CD4-positive, alpha-beta T cell treated with Interleukin-10 for 1 hour (primary cell): ENCODE measurements at places on chromosomes 3 and 15.
A peak's percentile ranks its signal among the peaks of the same experiment; 100 is the strongest.

DNA sequence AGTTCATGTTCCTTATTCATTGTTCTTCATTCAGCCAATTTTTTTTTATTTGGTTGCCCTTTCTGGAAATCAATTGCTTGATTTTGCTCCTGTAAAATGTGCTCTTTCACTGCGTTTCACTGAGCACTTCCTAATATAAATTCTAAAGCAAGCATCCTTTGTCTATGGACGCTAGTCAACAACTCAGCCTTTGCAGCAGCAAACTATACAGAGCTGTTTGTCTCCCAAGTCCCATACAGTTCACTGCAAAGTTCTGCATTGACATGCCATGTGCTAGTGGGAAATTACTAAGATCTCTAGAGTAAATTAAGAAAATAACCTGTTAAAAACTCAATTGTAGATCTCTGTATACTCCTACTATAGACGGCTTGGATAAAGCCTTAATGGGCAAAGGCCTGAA lies 130.1 kb upstream of the BHLHE40 start:
- no peak for DNase-seq

DNA sequence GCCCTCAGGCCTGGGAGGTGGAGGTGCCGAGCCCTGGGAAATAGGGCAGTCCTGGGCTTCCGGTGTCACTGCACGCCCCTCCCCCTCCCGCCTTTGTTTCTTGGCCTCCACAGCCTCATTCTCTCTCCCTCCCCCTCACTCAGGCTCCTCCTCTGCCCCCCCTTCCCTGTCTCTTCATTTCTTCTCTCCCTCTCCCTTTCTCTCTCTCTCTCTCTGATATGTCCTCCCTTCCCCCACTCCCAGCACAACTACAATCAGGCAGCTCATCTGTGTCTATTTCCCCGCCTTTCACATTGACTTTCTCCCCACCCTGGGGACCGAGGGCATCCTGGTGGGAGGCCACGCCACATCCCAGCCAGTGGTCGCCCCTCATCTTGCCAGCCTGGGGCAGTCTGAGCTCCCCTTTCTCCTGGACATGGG lies 40.2 kb downstream of the IDH2 start:
- DNase-seq: peak; percentile 53

DNA sequence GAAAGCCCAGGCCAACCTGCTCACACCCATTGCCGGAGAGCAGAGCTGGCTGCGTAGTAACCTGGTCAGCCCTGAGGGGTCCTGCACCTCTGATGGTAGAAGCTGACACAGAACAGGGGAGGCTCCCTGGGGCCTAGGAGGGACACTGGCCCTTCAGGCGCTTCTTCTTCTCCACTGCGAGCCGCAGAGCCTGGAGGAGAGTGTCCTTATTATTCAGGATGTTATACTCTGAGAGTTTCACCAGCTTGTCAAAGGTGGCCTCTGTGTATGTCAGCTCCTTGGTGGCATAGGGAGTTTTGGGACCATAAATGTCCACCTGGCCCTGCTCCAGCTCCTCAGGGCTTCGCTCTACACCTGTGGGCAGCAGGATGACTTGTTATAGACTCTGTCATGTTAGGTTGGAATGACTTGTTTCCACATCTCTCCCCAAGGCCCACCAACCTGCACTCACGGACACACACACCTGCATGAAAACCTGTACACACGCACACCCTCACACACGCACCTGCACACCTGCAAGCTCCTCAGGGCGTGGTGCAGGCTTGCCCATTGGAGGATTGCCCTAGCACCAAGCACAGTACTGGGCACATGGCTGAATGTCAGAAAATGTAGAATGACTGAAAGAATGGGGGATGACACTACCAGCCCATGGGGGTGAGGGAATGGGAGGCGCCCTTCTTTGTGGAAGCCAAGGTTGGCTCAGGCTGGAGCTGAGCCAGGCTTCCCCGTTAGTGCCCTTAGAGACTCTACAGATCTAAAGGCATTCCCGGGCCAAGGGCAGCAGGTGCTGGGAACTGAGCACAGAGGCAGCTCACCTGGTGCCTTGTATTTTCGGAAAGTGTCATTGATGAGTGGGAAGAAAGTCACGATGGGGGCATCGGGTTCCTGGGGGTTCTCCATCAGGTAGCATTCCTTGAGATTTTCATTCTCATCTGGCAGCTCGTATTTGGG lies 11.5 kb upstream of the EHD4 start:
- DNase-seq: no peak

DNA sequence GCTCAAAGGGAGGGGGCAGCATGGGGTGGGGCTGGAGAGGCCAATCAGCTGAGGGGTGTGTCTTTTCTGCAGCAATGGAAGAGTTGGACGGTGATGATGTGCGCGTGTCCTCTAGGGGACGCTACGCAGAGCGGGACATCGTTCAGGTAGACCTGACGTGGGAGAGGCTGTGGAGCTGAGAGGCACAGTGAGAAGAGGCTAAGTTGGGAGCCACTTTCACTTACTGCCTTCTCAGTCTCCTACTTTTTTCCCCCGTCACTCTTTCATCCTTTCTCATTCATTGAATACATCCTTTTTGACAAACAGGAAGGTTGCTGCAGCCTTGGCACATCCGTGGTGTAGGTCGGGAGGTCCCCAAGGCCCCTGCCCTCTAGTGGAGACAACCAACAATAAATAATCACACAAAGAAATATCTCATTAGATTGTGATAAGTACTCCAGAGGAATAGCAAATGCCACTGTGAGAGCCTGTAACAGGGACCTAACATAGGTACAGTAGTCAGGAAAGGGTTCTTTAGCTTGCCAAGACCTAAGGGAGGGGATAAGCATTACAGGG lies 4.4 kb upstream of the BRPF1 start:
- DNase-seq: peak; percentile 74

DNA sequence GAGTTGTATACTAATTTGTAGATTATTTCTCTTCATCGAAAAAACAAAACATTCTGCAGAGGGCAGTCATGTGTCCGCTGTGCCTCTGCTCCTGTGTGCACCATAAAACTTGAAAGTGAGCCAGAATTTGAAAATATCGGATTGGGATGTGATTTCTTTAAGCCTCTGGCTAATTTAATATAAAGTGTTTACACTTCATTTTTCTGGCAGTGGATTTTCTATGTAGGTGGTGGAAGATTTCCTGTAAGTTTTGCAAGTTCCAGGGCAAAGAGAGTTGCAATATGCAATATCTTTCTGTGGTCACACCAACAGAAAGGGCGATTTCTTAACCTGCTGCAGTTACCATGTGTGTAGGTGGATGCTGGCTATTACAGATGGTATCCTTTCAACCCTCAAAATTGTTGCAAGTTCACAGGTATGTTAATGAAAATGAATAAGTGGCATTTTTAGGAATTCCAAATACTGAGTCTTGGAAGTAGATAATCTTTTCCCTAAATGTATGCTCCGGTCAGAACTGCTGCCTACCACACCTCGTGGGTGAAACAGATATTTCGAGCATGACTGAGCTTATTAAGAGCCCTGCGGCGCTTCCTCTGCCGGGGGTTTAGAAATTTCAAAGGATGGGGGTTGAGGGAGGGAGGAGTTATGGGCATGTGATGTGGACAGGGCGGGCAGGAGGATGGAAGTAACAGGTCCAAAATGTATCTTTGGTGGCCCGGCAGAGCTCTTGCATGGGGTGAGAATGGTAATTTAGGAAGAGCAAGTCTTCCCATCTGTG lies 134.0 kb downstream of the PGPEP1L start:
- no peak for DNase-seq
